ENCODE measurements at places on chromosomes 16 and 17. TPM values are rescaled to one million over a fixed set of nuclear protein-coding genes. Genes with fewer than 3 reads are reported as not detected.

DNA sequence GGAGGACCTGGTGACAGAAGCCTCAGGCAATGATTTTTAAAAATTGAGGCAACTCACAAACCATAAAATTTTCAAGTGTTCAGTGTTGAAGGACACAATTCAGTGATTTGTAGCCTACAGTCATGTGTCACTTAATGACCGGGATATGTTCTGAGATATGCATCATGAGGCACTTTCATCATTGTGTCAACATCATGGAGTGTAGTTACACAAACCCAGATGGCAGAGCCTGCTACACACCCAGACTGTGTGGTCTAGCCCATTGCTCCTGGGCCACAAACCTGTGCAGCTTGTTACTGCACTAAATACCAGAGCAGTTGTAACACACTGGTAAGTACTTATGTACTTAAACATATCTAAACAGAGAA, 1.6 kb downstream of the PRSS41 start:
- DNase-seq: no peak

The SPNS3 gene
- not detected for total RNA-seq

- DNase-seq: no peak
Measured at GRCh38 chr16:8936421-8936820, 27.3 kb downstream of the USP7 start.

- DNase-seq: no peak
Measured at GRCh38 chr17:79490530-79490929, 120.3 kb downstream of the RBFOX3 start.

The SLC16A5 gene
- total RNA-seq: 17.1 TPM

- no peak for DNase-seq
Measured at GRCh38 chr16:89478576-89479221, 11.7 kb downstream of the ANKRD11 start.

DNA sequence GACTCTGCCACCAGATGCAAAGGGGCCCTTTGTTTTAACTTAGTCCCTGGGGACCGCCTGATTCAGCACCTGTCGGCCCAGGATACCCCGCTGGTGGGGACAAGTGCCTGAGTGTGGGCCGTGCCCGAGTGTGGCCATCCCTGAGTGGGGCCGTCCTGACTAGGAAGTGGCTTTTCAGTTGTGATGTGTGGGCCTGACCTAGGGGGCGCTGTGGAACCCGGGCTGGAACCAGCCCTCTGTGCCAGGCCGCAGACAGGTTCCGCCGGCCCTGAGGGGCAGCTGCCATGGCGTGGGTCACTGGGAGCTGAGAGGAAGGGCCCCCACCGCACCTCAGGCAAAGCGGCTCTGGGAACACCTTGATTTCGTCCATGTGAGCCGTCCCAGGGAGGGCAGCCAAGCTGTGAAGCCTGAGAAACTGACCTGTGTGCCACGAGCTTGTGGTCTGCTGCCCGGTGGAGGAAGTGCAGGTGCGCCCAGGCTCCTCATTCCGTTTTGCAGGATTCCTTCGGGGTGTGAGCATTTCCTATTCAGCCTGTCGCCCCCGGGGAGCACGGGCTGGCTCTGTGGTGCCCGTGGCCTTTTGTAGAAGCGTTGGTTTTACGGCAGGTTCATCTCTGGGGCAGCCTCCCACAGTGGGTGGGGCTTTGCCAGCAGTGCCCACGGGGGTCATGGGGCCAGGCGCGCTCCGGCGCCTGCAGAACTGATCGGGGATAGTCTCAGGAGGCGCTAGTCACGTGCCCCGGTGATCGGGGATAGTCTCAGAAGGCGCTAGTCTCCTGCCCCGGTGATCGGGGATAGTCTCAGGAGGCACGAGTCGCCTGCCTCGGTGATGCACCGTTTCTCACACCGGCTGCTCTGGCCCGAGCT, 5.3 kb downstream of the RPL13 start:
- peak; percentile 94 for DNase-seq

DNA sequence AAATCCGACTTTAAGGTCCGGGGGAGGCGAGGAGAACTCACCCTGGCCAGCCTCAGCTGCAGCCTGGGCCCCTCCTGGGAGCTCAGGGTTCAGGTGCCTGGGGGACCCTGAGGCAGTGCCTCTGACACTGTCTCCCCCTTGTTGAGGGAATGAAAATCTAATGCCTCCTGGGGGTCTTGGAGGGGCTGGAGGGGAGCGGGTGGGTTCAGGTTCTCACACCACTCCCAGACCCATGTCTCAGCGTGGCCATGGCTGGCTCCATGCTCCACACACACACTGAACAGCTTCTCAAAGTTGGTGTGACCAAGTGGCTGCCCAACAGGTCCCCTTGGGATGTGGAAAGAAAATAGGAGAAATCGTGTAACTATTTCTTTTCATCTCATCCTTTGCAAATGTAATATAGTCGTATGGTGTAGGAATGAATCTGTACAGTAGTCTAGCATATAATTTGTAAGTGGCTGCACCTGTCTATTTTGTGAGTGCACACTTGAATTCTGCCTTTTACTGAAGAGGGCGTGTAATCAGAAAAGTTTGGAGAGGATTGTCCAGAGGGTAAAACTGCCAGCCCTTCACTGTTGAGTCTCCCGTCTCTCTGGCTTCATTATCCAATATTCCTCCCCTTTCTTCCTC, 788 bp upstream of the PRCD start:
- no peak for DNase-seq

DNA sequence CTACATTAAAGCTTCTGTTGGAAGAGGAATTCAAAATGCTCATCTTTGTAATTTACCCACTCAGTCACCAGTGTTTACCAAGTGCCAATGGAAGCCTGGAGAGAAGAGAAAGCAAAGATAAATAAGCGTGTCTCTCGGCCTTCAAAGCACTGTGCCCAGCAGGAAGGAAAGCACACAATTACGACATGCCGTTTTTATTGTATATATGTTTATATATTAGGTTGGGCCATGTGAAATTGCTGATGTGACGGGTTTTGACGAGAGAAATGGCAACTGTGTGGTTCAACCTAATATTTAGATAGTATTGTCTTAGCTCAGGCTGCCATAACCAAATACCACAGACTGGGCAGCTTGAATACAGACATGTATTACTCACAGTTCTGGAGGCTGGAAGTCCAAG, 79.3 kb upstream of the HSBP1 start:
- no peak for DNase-seq

The HSF5 gene
- total RNA-seq: not detected

DNA sequence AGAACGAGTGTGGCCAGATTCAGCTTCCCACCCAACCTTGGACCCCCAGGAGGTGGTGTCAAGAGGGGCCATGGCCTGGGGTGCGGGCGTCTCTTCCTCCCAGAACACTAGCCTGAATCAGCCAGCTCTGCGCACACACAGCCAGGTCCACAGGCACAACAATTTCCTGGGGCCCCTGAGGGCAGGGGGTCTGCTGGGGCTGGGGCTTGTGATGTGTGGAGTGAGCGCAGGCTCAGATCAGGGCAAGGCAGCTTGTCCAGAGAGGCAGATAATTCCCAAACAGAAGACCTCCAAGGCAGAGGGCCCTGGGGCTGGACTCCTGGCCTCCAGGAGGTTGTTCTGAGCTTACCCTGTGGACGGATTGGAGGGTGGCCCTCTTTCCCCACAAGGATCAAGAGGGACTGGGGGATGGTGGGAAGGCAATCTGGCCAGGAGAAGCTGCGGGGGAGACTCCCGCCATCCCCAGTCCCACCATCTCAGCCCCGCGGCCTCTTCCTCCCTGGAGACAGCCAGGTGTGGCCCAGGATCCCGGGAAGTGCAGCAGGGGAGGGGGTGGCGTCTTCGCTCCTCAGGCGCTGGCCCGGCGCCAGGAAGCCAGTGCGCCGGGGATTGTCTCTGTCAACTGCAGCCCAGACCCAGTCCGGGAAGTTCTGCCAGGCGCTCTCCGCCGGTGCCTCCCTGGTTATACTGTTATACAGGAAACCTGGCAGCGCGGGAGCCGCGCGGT, 52.0 kb upstream of the AMZ2 start:
- peak; percentile 77 for DNase-seq

GRCh38 chr17:44878627-44879221, 20.5 kb downstream of the EFTUD2 start:
- no peak for DNase-seq

- DNase-seq: no peak
Measured at GRCh38 chr16:84818989-84819643, 669 bp upstream of the CRISPLD2 start.

- DNase-seq: no peak
Measured at GRCh38 chr16:66382966-66383299, 16.4 kb downstream of the CDH5 start.

DNA sequence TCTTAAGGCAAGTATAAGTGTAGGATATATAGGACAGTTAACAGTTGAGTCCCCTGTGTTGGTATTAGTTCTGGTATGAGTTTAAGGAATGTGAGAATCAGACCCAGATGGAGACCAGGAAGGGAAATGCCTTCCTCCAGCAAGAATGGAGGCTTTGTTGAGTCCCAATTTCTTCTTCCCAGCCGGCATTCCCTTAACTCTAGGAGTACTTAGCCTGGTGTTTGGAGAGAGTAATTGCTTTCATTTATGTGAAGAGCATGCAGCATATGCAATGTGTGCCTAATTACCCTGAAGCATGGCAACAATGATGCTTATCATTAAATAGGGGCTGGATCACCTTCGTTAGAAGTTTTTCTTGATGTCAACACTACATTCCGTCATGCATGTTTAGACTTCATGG, 225.9 kb upstream of the XYLT1 start:
- no peak for DNase-seq

- no peak for DNase-seq
Measured at GRCh38 chr17:42311240-42312034, 23.1 kb downstream of the STAT5A start.

The PRSS33 gene
- not detected for total RNA-seq

DNA sequence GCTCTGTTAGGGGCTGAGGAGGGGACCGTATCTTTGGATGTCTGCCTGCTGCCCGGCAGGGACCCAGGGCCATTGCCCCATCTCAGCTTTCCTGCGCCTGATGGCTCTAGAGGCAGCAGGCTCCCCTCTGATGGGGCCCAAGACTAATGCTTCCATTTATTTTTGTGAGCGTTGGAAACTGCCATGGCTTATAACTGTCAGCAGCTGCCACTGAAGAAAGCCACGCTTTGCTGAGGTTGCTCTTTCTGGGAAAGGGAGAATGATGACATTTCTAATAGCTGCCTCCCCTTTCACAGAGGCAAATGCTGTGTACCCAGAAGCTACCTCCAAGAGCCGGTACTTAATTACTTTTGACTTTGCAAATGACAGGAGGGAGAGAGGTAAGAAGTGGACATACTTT, 103.8 kb downstream of the HAPSTR1 start:
- DNase-seq: no peak

DNA sequence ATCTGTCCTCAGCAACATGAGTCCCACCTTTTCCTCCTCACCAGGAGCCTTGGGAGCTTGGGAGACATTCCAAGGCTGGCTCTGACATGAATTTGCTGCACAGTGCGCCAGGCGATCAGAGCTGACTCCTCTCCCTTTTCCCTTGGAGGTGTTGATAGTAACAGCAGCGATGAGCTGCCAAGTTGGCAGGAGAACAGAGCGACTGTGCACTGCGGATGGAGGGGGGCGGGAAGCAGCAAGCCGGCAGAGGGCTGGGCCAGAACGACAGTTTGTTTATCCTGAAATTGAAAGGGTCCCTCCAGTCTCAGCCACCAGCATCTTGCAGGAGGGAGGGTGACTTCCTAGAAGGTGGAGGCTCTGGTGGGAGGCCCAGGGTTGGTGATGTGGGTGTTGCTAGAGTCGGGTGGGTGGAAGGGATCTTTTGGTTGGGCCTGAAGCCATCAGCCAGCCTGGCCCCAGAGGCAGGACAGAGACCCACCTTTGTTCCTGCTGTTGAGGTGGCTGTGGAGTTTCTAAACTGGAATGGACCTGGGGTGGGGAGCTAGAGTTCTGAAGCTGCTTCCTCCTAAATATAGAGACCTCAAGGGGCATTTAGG, 22.5 kb upstream of the DYNLL2 start:
- no peak for DNase-seq

GRCh38 chr16:49623501-49624266, 232.2 kb downstream of the ZNF423 start:
- no peak for DNase-seq

The CORO7 gene
- total RNA-seq: 25.8 TPM

GRCh38 chr17:59277031-59277430, 54.4 kb upstream of the YPEL2 start:
- DNase-seq: no peak

GRCh38 chr17:82054351-82055022, 2.8 kb downstream of the GPS1 start:
- DNase-seq: no peak

DNA sequence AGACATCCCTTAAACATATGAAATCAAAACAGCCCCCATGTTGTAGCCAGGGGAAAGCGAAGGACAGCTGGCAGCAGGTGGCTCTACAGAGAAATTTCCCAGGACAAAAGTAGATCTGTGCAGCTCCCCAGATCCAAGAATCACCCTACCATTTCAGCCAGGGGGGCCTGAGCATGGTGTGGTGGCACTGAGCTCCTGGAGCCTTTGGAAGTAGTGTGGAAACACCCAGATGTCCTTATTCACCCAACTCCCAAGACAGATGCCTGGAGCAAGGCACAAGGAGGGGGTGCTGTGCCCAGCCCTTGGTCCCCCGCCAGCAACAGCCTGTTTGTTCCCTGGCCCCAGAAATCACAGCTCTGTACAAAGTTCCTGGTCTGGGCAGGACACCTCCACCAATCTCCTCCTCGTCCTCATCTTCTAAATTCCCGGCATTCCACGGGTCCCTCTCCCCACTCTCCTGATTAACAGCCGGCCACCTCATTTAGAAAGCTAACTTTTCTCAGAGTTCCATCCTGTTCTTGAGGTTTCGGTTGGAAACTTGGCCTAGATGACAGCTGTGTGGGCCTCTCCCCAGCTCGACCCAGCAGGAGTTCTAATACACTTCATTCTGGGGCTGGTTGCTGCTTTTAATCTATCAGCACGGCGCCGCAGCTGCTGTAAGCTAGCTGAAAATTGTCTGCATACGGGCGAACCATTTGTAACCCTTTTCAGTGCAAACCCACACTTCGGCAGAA, 191.1 kb downstream of the C16orf78 start:
- DNase-seq: no peak

DNA sequence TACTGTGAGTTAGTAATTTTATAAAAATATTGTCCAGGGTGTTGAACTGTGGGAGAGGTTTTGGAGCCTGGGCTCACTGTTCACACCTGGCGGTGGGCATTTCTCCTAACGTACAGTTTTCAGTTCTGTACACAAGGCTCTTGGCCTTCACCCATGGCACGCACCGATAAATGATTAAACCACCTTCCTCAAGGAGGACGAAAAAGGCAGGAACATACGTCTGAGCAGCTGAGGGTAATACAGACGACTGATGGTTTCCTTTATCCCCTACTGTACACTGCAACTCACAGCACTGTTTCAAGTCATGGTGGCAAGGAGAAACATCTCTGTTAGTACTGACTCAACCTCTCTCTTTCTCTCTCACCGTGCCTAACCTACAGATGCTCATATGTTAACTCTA, 1.4 kb upstream of the ST6GALNAC1 start:
- no peak for DNase-seq

The EFNB3 gene
- total RNA-seq: 16.0 TPM

- no peak for DNase-seq
Measured at GRCh38 chr17:32793841-32794240, 83.1 kb downstream of the MYO1D start.

The PCGF2 gene
- 86.1 TPM for total RNA-seq

The FOXC2 gene
- total RNA-seq: 0.09 TPM

- DNase-seq: no peak
Measured at GRCh38 chr16:19842426-19843157, 42.1 kb downstream of the GPRC5B start.

The RNF166 gene
- 31.2 TPM for total RNA-seq

Data from H1 (cell line).